ENCODE measurements at places on chromosomes 1 and 21. TPM values are rescaled to one million over a fixed set of nuclear protein-coding genes. Genes with fewer than 3 reads are reported as not detected.

DNA sequence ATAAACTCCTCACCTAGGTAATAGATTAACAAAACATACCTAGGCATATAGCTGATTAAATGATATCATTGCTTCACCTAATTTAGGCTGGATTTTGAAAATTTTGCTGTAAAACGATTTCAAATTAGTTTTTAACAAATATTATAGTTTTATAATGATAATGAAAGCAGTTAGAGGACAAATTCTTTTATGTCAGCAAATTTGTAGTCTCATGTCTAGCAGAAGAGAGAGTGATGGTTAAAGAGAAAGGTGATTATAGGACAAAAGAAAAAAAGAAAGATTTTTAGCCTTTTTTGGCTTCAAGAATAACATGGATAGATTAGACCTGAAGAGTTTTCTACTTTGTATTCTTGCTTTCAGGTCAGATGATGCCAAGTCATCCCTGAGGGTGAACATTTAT, 3.6 kb upstream of the DPH5 start:
- H3K4me1 ChIP-seq = peaks cover 40% of the 10 kb centered on the region
- DNase-seq = no peak
- H3K4me3 ChIP-seq = no peak overlapping the region
- H3K36me3 ChIP-seq = peaks cover 7% of the 10 kb centered on the region

DNA sequence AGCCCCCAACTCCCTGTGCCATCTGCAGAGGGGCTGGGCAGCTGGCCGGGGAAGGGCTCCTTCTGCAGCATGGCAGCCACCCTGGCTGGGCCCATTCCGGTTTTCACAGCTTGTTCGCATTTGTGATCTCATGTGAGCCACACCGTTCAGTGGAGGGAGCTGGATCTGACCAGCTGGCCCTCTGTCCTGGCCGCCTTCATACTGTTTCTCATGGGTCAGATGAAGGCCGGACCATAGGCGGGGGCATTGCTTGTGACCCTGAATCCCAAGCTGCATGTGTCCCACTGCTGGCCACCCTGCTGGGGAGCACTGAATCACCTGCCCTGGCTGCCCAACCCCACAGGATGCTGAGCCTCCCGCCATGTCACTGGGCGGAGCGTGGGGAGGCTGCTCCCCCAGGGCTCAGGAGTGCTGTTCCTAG, 36.4 kb upstream of the PRSS38 start:
- H3K27me3 ChIP-seq = no peaks in the 10 kb centered on the region
- DNase-seq = no peak
- H3K4me1 ChIP-seq = no peaks in the 10 kb centered on the region
- no peak overlapping the region for H3K4me3 ChIP-seq

DNA sequence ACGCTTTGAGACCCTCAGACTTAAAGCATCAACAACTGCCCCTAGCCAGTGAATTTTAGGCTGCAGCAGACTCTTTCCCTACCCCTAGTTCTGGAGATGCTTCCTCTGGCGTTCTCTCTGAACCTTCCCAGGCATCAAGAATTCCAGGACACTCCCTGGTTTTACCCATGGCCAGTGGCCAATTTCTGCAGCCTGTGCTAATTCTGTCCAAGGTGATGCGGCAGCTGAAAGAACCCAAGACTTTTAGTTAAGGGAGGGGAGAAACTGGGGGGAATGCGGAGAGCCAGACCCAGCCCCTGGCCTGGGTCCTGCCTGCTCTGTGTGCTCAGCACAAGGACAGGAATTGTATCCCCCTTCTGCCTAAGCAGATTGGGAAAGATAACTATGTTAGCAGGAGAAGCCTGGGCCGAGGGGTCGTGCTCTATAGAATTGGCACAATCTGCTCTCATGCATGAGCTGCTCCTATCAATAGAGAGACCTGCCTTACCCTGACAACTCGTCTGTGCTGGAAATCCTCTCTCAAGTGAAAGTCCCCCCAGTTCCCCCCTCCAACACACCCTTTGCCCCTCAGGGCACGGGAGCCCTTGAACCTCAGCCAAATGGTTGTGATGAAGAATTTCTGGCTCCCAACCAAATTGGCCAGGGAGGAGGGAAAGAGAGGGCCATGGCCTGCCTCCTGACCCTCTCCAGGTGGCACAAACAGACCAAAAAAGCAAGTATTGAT, 5.4 kb upstream of the GJA8 start:
- DNase-seq = no peak
- no peak overlapping the region for H3K27ac ChIP-seq
- H3K27me3 ChIP-seq = peaks cover 4% of the 10 kb centered on the region
- no peaks in the 10 kb centered on the region for H3K36me3 ChIP-seq
- H3K4me3 ChIP-seq = no peak overlapping the region
- peaks cover 19% of the 10 kb centered on the region for H3K4me1 ChIP-seq

DHRS3 gene
- total RNA-seq = 1,086 TPM

DNA sequence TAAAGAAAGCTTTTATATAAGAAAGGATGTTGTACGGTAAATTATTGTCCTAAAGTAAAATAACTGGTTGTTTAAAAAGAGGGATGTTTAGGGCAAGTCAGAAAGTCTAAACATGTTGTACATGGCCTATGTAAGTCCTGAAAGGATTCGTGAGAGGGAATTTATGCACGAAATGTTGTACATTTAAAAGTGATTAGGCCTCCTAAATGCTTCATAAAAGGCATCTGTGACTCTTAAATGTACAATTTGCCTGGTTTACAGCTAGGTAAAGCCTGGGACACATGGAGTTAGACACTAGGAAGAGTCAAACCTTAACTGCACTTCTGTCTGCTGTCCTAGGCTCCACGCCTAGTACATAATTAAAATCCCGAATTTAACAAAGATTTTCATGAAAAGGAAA, 9.7 kb downstream of the KRTAP13-3 start:
- DNase-seq = no peak
- H3K27ac ChIP-seq = no peak overlapping the region
- no peaks in the 10 kb centered on the region for H3K36me3 ChIP-seq
- no peaks in the 10 kb centered on the region for H3K4me1 ChIP-seq
- H3K4me3 ChIP-seq = no peak overlapping the region

GRCh38 chr1:25037174-25038074, 107.3 kb upstream of the RUNX3 start:
- H3K4me3 ChIP-seq = no peak overlapping the region
- no peaks in the 10 kb centered on the region for H3K4me1 ChIP-seq
- no peak overlapping the region for H3K27ac ChIP-seq
- H3K36me3 ChIP-seq = no peaks in the 10 kb centered on the region

TRAF3IP3 gene
- total RNA-seq = 1.1 TPM

All from mesothelial cell of epicardium (in vitro differentiated cells).